Stimulated activated CD8-positive, alpha-beta memory T cell treated with anti-CD3 and anti-CD28 coated beads, Interleukin-15, amount 100 ng/mL, for 4 hours (primary cell): ENCODE measurements at places on chromosomes 5 and 9.

DNA sequence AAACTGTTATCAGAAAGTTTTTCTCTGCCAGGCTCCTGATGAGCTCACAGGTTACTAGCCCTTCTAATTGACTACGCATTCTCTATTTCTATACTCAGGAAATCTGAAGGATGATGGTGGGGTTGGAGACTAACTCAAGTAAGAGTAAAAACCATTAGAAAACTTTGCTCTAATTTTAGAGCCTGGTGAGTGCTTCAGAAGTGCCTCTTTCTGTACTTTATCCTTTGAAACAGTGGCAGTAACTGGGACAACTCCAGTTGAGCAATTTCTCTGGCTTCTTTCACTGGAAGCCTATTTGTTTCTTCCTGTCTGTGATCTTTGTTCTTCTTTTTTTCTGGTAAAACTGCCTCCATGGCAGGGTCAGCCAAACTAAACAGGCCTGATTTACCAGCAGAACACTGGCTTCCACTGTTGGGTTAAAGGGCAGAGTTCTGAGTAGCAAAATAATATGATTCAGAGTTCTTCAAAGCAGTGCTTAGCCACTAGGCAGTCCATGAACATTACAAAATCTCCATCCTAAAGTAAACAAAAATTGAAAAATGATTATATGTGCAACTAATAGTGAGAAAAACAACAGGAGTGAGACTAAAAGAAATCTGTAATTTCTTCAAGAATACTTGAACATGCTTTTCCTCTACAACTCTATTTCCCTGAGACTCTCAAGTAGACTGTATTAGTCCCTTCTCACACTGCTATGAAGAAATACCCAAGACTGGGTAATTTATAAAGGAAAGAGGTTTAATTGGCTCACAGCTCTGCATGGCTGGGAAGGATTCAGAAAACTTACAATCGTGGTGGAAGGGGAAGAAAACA, 79.8 kb downstream of the MROH2B start:
- DNase-seq = no peak

GRCh38 chr5:133727636-133728035, 115.3 kb upstream of the FSTL4 start:
- no peak for DNase-seq

DNA sequence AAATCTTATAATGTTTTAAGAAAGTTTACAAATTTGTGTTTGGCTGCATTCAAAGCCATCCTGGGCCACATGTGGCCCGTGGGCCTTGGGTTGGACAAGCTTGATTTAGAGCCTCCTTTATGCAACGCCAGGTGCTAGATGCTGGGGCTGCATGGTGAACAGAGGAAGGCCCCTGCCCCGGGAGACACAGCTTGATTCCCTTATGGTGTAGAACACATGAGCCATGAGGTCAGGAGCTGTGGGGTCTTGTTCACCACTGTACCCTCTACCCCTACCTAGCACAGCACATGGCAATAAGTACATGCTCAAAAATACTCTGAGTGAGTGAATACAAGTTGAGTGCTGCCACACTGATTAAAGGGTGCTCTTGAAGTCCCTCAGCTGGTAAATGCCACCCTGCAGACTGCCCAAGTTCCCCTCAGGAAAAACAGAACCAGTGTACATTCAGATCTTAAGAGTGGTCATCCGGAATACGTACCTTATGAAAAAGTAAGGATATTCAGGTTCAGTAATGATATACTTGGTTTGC, 71.9 kb downstream of the ARRDC3 start:
- no peak for DNase-seq

GRCh38 chr5:126178521-126178920, 244.7 kb upstream of the GRAMD2B start:
- no peak for DNase-seq

- no peak for DNase-seq
Observed at GRCh38 chr5:138466900-138467710, 1.8 kb downstream of the EGR1 start.

DNA sequence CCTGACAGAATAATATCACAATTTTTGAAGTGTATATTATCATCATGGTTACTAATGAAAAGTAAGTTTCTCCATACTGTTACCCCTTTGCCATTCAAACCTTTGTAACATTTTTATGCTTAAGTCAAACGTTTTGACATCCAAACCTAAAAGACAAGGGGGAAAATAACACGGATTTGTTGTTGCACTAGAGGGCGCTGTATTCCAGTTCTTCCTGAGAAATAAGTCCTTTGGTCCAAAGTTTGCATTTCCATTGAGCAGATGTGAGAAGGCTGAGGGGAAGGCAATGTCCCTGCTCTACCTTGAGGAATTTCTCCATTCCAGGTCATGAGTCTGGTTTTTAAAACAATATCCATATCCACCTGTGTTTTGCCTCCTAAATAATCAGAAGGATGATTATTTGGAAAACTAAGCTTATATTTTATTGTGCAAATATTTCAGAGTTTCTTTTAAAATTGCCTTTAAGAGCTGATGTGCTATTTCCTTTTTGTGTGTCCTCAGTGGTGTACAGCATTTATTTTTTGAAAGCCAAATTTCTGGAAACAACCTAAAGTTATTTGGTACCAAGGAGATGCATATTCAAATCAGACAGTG, 9.7 kb downstream of the LECT2 start:
- DNase-seq = no peak

DNA sequence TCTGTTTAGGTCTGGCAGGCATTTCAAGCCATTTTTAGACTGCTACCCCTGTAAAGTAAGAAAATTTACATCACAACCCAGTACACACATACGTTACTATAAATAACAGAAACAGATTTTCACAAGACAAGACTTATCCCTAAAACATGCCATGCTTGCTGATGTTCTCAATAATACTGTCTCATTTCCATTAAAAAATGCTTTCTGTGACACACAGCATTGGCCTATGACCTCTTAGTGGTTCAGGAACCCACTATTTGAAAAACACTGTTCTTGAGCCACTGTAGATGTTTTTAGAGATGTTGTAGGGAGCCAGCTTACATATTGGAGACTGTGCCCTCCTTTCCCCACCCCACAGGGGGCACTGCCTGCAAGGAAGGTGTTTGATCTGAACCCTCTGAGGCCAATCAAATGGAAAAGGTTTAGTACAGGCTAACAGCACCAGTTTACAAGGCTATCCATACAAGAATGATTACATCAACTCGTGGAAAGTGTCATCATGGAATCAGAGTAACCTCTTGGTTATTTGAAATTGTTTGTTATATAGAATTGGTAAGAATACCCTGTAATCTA, 30.8 kb downstream of the ZSWIM6 start:
- DNase-seq = no peak

- DNase-seq = no peak
Observed at GRCh38 chr9:121783521-121784507, 132.4 kb downstream of the DAB2IP start.

DNA sequence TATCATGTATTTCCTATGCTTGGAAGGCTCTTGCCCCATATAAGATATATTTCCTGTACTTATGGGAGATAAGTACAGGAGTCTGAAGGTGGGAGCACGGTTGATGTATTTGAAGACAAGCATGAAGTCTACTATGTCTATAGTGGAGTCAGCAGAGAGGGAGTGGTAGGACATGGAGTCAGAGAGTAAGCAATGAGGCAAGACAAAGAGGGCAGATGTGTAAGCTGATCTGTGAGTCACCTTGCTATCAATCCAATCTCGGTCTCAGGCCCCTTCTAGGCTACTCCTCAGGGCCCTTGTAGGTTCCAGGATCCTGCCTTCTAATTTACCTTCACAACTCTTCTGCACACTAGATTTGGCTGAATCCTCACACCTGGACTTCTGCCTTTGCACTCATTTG, 105.5 kb downstream of the MACIR start:
- no peak for DNase-seq

DNA sequence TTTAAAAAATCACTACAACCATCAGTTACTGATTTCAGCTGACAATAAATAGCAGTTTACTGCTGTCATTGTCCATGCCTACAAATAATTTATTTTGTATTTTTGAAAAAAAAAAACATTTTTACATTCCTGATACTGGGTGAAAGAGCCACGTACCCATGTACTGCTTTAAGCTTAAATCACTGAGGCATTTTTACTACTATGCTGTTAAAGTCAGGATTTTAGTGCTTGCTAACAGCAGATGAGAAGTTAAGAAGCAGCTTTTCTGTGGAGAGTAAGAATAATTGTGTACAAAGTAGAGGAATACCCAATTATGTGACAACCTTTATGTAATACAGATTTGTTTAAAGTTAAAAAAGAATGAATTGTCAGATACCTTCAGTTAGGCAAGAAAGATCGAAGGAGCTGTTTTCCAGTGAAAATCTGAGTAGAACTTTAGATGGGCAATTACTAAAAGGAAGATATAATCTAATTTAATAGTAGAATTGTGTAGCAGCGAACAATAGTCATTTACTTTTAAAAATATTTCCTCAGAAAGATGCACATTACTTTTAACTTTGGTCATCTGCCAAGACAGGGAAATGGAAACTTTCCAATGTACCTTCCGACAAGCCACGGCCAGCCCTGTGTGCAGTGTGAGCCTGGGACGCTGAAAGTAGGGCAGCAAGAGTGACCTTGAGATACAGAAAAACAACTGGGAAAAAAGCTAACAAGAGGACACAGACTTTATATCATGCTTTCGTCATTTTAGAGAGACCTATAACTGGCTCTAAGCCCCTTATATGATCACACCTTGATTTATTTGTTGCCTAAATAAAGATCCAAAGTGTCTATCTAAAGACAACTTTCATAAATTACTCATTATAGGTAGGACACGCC, 39.9 kb downstream of the RHOBTB3 start:
- DNase-seq = no peak

GRCh38 chr5:124655251-124655917, 91.1 kb downstream of the ZNF608 start:
- DNase-seq = no peak

GRCh38 chr5:123929055-123929474, 417.1 kb downstream of the CSNK1G3 start:
- no peak for DNase-seq

- DNase-seq = no peak
Observed at GRCh38 chr9:6184749-6185645, 30.6 kb upstream of the IL33 start.

- DNase-seq = no peak
Observed at GRCh38 chr5:132497488-132497997, 7.0 kb upstream of the IRF1 start.

- DNase-seq = no peak
Observed at GRCh38 chr5:65151614-65152013, 330.1 kb downstream of the ADAMTS6 start.

DNA sequence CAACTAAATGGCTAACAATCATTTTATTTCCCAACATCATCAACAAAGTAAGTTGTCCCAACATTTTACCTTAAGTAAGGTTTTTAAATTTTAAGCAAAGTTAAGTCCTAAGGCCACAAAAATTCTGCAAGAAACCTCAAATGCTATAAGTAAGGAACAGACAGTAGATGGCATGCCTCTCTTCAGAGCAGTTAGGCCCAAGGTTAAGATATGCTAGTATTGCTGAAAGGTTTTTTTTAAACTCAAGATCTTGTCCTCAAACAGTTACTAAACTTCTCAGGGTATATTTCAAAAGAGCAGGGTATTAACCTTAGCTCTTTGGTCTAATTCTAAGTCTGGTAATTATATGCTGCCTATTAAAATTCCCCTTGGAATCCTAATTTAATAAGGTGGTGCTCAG, 35.1 kb downstream of the PJA2 start:
- DNase-seq = no peak

GRCh38 chr5:10421896-10422691, 19.6 kb upstream of the ROPN1L start:
- no peak for DNase-seq

DNA sequence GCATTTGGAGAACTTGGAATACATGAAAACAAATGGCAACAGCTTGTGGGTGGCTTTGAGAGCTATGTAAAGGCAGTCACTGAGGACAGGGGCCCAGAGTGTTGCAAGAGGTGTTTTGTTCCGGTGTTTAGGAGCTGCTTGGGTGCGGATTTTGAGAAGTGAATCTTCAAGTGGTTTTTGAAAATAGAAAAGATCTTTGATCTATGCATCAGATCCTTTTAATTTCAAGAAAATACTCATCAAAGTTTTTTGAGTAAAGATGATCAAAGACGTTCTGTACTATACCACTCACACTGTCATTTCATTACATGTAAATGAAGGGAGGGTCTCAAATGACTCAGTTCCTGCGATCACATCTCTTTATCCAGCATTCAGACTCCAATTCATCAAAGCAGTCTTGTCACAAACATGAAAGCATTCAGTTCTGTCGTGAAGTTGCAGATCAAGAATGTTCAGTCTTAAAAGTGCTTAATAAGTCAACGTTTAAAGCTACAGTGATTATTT, 112.5 kb downstream of the WDR41 start:
- DNase-seq = no peak

- DNase-seq = no peak
Observed at GRCh38 chr5:173065155-173065554, 9.0 kb downstream of the CREBRF start.

DNA sequence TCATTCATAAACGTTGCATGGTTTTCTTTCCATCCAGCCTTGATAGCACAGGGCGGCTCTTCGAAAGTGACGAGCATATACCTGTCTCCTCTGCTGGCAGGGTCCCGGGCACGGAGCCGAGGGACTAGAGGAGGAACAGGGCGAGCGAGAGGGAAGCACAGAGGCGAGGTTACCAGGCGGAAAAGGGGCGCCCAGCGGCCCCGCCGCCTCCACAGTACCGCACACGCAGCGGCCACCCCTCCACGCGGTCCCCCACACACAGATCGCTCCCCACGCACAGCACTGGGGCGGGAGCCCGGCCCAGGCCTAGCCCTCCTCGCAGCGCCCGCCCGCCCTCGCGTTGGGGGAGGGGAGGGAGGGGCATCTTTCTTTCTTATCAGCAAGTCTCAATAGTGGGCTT, 296.6 kb upstream of the DAB2 start:
- no peak for DNase-seq

- DNase-seq = no peak
Observed at GRCh38 chr9:4489562-4489918, 728 bp upstream of the SLC1A1 start.

DNA sequence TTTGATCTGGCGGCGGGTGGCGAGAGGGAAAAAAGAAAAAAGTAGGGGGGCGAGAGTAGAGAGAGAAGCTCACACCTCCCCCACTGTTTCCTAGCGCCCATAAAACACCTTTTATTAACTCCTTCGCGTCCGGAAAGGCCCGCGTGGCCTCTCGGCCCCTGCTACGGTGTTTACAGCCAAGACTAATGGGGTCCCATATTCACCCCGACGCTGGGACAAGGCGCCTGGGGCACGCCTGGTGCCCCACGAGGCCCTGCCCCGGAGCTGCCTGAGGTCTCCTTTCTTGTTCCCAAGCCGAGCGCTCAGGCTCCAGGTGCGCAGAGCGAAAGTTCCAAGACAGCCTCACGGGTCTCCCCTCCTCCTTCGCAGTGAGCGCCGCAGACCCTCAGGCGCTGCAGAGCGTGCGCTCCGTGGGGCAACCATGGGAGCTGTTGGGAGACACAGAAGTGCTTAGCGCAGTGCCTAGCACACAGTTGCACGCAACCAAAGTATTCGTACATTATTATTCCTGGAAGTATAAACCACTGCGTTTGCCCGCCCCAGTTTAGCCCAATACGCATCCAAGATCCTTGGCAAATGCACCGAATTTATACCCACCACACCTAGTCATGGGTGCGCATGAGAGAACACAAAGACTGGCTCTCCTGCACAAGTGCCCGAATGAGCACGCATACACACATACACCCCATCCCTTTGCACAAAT, 4.3 kb downstream of the HAND1 start:
- DNase-seq = no peak
